H54 (cell line): ENCODE measurements at places on chromosomes 1 and 21.

DNA sequence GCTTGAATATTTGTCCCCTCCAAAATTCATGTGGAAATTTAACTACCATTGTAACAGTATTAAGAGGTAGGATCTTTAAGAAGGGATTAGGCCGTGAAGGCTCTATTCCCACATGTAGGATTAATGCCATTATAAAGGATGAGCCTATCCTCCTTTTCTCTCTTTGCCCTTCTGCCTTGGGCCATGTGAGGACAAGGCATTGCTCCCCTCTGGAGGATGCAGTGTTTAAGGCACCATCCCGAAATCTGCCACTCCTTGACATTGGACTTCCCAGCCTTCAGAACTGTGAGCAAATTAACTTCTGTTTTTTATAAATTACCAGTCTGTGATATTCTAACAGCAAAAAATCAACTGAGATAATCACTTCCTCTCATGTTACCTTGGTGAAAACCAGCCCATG is 124.4 kb downstream of the TOMM20 start:
- DNase-seq = no peak

GRCh38 chr1:92167151-92167550 is 50.6 kb upstream of the C1orf146 start:
- no peak for DNase-seq

DNA sequence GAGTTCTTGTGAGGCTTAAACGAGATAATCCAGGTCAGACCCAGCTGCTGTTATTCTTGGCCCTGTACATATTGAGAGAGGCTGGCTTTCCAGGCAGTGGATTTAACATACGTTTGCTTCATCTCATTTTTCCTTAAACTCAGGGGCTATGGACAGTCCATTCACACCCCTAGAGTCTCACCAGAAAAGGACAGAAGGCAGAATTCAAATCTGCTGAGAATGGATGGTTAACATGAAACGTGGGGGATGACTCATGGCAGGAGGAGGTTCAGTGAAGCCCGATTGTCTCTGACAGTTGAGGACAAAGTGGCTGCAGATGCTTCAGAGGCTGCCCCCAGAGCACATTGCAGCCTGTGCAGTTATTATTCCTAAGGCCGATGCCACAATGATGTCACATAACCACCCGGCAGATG is 39.5 kb downstream of the TGFB2 start:
- DNase-seq = no peak

DNA sequence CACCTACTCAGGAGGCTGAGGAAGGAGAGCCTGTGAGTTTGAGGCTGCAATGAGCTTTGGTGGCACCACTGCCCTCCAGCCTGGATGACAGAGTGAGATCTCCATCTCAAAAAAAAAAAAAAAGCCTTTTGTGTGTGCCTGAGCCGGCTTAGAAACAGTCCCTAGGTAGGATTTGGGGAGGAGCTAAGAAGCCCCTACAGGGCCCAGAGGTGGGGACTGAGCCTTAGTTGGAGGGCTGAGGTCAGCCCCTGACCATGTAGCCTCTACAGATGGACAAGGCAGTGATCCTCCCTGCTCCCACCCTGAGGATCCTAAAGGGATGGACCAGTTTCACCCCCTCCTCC is 2.5 kb downstream of the ADAMTSL4 start:
- DNase-seq = no peak

- no peak for DNase-seq
These were observed 64.0 kb upstream of the RGS21 start for GRCh38 chr1:192252776-192253175.

GRCh38 chr1:152458384-152459185 is 44.5 kb upstream of the CRNN start:
- DNase-seq = peak; percentile 41

DNA sequence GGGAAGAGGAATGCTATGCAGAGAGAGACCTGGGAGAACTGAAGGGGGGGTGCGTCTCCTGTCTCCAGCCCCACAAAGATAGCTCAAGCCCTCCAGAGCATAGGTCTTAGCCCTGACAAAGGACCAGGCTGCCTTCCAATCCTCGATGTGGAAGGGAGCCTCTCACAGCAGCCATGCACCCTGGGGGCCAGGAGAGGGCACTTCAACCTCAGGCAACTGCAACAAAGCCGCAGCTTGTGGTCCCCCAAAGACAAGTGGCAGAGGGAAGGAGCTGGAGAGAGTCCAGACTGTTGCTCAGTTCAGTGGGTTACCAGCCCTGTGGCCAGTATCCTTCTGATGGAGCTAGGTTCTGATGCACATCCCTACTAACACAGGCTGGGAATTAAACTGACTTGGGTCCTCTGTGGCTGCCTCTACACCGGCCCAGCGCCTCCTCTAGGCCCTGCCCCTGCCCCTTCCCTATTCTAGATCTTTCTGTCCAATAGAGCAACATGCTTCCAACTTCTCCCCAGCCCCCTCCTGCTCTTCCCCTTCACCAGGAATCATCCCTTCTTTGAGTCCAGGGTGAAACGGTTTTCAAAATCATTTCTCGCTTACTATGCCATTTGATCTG is 100.7 kb upstream of the SPATA6 start:
- peak; percentile 17 for DNase-seq

DNA sequence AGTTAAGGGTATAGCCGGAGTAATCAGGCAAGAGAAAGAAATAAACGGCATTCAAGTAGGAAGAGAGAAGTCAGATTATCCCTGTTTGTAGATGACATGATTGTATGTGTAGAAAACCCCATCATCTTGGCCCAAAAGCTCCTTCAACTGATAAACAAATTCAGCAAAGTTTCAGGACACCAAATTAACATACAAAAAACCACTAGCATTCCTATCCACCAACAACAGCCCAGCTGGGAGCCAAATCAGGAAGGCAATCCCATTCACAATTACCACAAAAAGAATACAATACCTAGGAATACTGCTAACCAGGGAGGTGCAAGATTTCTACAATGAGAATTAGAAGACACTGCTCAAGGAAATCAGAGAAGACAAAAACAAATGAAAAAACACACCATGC is 45.3 kb downstream of the MAST2 start:
- no peak for DNase-seq

GRCh38 chr1:4794020-4794780 is 139.8 kb downstream of the AJAP1 start:
- no peak for DNase-seq

DNA sequence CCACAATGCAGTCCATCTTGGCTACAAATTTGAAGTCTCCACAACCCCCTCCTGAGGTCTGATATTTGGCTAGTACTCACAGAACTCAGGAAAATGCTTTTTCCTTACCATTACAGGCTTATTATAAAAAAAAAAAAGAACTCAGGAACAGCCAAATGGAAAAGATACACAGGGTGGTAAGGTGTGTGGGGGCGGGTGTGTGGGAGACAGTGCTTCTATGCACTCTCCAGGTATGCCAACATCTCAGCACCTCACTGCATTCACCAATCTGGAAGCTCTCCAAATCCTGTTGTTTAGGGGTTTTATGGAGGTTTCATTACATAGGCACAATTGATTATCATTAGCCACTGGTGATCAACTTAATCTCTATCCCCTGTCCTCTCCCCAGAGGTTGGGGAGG is 126.9 kb downstream of the FAF1 start:
- DNase-seq = no peak

DNA sequence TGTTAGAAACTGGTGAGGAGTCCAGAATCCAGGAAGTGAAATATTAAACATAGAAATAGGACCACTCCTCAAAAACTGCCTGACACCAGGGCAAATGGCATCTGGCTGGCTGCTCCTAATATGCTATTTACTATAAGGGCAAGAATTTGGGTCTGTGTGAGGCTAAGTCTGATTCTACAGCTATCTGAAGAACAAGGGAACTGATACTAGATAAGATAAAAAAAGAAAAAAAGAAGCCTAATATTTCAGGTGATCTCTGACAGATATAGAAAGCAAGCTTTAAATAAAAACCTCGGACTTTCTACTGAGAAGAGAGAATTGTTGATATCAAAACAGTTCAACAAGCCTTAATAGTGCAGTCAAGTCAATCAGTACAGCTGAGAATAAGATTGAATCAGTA is 42.1 kb upstream of the VAV3 start:
- DNase-seq = no peak

DNA sequence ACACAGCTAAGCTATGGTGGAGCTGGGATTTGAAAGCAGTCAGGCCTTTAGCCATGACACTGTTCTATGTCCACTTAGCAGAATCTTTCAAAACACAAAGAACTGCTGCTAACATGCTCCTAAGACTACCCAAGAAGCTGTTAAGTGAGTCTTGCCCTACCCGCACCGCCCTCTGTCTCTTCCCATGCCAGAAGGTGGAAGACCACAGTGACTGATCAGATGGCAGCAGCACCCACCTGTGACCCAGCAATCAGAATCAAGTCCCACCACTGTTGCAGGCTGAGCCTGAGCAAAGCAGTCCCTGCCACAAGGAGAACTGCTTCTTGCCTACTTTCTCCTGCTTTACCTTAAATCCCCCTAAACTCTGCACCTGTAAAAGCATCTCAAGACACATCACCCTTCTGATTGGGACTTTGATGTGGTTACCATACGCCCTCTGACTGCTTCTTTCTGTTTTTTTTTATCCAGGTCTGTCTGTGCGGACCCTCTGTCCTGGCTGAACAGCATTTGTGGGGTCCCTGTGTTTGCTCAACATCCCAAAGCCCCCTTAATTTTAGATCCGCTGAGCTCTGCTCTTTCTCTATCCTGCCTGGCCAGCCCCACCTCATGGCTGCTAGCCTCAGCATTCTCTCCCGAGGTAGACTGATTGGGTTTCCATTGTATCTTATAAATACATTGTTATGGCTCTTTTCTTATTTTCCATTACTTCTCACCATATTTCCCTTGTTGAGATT is 16.0 kb downstream of the IRF2BP2 start:
- DNase-seq = no peak

DNA sequence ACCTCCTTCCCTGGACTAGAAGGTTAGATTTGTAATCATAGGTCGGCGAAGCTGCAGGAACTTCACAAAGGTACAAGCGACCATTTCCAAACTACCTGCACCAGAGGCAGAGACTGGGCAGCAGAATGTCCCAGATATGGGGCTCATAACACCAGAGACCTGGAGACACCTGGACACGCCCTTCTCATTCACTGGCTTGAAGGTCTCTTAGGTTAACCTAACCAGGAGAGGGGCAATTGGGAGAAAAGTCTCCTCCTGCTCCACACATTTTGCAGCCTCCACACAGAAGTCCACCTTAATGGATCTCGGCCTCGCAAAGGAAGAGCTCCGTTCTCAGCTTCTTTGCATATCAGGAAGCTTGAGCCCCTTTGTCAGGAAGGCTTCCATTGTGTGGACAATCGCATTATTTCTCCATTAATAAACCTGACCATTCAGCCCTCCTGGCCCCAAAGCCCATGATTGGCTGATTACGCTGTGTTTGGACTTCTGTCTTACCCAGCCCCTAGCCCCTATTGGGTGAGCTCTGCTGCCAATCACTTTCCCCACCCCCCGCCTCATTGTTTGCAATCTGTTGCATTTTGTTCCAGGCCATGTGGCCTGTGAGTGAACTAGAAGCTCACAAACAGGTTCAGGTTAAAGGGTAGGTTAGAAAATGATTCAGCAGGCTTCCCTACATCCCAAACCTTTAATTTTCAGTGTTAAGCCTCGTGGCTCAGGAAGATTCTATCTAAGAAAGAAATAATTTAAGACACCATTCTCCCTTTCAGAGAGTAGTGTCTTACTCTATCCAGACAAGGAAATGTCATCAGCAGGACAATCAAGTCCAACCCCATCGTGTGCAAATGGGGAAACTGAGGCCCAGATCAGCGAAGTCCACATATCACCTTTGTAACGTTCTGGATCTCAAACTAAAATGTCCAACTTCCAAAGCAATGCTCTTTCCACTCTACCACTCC is 2.8 kb downstream of the MYCL start:
- DNase-seq = peak; percentile 84

DNA sequence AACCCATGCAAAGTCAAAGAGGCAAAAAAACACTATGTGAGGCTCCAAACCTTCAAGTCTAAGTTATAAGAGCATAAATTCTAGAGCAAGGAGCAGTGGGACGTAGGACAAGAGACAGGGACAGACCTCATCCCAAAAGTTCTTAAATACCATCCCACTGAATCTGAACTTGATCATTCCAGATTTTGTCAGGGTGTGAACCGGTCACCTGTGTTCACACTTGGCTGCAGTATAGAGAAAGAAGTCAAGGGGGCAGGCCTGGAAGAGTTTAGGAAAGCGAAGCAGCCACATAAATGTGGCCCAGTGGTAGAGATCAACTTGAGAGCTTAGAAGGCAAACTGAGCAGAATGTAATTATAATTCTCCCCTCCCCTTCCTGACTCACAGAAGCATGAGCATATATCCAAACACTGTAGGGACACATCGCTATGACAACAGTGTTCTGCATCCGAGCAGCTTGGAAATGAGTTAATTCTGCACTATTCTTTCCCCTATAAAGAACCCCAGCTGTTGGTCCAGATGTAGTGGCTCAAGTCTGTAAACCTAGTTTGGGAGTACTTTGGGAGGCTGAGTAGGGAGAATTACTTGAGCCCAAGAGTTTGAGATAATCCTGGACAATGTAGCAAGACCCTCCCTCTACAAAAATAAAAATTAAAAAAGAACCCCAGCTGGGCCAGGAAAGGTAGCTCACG is 2.7 kb downstream of the AKR7A2 start:
- peak; percentile 54 for DNase-seq

DNA sequence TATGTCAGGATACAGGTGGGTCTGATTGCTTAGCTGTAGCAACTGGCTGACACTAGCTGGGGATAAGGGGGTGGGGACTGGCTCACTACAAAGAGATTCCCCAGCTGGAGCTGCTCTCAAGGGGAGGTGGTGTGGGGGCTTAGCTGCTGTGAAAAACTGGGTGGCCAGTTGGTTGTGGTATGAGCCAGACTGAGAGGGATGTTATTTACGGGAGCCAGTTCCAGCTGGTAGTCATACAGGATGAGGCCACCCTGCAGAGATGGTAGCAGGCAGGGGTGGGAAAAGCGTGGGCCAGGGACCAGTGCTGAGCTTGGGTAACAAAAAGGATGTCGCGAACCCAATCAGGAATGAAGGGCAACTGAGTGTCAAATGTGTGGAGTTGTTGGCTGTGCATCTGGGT is 204.0 kb upstream of the C21orf91 start:
- no peak for DNase-seq

GRCh38 chr1:3632298-3632697 is 7.5 kb downstream of the TPRG1L start:
- no peak for DNase-seq

- no peak for DNase-seq
These were observed 46.5 kb downstream of the SAMD13 start for GRCh38 chr1:84347932-84348555.
